NCI-H1048 (cell line): ENCODE measurements at places on chromosomes 4 and X.

- DNase-seq, result no peak
Observed at GRCh38 chr4:7367864-7368277, 66.9 kb downstream of the PSAPL1 start.

DNA sequence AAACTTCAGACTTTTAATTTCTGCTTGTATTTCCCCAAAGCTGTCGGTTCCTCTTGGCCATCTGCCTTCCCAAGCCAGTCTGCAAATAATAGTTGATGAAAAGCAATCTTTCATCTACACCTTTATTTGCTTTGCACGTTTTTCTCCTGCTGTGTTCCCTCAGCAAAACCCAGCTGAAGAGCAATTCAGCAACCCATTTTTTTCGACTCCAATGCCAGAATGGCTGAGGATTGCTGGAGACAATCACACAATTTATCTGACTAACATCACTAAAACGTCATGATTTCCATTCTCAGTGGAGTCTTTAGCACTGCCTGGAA lies 94.3 kb downstream of the GPRIN3 start:
- DNase-seq, result no peak

DNA sequence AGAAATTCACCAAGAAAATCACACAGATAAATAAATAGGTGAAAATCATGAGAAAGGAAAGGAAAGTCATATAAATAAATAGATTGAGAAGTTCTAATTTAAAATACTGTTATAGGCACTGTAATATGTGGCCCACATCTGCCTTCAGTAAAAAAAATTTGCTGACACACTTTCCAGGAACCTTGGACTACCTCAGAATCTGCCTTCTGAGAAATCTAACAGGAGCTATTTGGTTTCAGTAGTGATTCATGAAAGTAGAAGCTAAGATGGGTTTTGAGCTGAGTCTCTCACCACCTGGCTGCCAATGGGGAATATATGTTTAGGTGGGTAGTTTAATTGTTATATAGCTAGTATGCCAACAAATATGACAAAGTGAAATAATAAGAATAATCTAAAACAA lies 810.0 kb downstream of the RAB28 start:
- no peak for DNase-seq

GRCh38 chr4:150115851-150116250 lies 37.6 kb downstream of the DCLK2 start:
- DNase-seq, result no peak

DNA sequence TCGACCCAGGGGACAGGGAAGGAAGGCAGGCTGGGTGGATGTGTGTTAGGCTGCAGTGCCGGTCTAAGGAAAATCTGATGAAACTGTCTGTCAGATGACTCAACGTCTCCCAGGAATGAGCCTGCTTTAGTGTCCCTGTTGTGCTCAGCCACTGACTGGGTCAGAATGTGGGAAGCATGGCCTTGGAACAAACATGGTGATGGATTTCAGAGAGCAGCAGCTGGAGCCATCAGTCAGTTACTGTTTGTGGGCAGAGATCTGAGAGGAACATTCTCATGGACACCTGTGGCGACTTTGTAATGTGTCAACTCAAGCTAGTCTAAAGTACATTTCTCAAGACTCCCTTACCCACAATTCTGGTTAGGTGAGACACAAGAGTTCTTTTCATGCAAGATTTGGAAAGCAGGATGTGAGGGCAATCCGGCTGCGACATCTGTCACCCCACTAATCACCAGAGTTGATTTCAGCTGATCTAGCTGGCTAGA lies 63.2 kb downstream of the ANAPC10 start:
- DNase-seq, result no peak

DNA sequence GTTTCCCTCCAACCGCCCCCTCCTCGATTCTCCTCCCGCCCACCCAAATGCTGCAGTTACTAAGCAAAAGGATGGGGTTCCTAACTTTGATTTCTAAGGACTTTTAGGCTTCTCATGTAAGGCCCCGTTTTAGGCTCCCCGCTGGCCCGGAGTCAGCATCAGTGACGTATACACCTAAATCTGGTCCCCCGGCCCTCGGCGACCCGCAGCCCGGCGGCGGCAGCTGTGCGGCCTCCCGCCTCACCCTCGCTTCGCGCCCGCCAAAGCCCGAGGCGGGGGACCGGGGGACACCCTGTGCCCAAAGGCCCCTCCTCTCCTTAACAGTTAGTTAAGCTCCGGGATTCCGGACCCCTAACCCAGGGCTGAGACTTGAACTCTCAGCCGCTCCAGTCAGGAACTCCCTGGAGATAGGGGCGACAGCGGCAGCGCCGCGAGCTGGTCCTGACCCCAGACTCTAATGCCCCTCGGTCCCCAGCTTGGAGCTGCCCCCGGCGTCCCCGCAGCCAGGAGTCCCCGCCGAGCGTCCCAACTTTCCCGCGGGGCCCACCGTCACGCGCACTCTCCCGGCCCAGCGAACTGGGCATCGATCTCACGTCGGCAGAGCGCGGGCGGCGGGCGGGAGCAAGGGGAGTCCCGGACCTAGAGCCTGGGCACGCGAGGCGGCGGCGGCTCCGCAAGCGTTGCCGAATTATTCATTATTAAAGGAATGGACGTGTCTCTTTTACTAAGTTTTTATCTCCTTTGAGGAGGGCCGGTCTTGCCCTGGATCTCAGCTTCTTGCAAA lies 1.5 kb upstream of the NR3C2 start:
- DNase-seq, result no peak

- DNase-seq, result no peak
Observed at GRCh38 chr4:111070390-111070789, 447.5 kb upstream of the PITX2 start.

DNA sequence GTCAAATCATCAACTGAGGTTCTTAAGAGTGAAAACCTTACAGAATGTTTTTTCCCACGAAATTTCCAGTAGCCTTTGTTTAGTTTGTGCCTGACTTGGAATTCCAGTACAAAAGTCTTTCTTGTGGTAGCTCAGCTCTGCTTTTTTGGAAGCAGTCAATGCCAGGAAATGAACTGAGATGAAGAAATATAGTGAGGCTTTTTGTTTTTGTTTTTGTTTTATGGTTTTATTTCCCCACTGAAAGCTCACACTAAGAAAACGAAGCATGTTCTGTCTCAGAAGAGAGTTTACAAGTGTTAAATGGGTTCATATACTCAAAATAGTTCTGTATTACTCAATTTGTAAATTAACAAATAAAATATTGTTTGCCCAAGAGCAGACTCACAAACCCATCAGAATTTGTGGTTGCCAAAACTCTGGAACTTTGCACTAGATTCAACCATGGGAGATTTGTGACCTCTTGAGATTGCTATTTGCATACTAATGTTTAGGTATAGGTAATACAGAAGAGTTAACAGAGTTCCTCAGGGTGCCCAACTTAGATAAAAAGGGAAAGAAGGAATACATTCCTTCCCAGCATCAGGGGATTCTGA lies 1060.8 kb downstream of the FAT4 start:
- no peak for DNase-seq

DNA sequence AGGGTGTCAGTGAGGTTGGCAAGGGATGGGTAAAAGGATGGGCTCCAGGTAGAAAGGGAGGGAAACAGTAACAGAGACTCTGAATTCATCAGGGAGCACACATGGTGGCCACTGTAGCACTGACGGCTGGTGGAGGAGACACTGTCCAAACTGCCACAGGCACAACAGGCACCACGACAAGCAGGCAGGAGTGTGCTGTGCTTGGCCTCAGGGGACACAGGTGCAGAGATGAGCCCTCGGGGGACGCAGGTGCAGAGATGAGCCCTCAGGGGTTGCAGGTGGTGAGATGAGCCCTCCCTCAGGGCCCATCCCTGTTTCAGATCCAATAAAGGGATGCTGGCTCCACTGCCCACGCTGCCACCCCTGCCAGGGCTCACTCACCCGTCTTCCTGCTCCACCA lies 7.6 kb downstream of the PDE6B start:
- DNase-seq, result no peak

- no peak for DNase-seq
Observed at GRCh38 chr4:98710831-98711230, 52.4 kb upstream of the TSPAN5 start.

DNA sequence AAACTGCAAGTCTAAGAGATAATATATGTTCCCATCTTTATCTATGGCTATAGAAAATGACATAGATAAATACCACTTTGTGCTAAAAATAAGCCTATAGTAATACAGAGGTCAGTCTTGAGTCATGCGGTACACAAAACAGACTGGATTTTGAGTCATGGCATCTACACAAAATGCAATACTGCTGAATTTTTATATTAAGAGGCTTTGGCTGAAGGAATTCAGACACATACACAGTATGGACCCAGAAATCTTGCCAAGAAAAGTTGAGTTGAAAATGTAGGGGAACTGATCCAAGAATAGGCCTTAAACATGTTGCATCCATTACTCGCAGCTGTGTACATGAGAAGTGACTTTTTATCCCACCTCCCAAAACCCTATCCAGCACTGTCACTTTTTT lies 184.4 kb downstream of the TENM3 start:
- no peak for DNase-seq

- no peak for DNase-seq
Observed at GRCh38 chr4:25847329-25847728, 15.5 kb downstream of the SEL1L3 start.

- DNase-seq, result no peak
Observed at GRCh38 chr4:154329268-154329868, 162.2 kb downstream of the DCHS2 start.

DNA sequence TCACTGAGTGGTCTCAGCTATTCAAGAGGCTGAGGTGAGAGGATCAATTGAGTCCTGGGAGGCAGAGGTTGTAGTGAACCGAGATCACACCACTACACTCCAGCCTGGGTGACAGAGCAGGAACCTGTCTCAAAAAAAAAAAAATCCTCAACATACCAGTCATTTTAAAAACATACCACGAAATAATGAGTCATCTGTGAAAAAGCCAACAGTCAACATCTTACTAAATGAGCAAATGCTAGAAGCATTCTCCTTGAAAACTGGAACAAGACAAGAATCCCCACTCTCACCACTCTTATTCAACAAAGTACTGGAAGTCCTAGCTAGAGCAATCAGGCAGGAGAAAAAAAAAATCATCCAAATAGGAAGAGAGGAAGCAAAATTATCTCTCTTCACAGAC lies 104.0 kb upstream of the ARHGEF9 start:
- DNase-seq, result no peak

- DNase-seq, result no peak
Observed at GRCh38 chr4:67080046-67080557, 465.2 kb downstream of the CENPC start.
